ENCODE measurements at places on chromosomes 7 and 10. TPM values are rescaled to one million over a fixed set of nuclear protein-coding genes. Genes with fewer than 3 reads are reported as not detected.

HABP2 gene
- polyA plus RNA-seq = not detected

REEP3 gene
- 13.8 TPM for polyA plus RNA-seq

MUC3A gene
- polyA plus RNA-seq = not detected

TFPI2 gene
- not detected for polyA plus RNA-seq

RET gene
- not detected for polyA plus RNA-seq

MBL2 gene
- polyA plus RNA-seq = not detected

LIPN gene
- 0.48 TPM for polyA plus RNA-seq

CYP2C8 gene
- not detected for polyA plus RNA-seq

NODAL gene
- polyA plus RNA-seq = 0.09 TPM

ETV1 gene
- polyA plus RNA-seq = 0.81 TPM

WNT8B gene
- not detected for polyA plus RNA-seq

TBC1D12 gene
- not detected for polyA plus RNA-seq

PRSS2 gene
- polyA plus RNA-seq = 2.7 TPM

PAPOLB gene
- not detected for polyA plus RNA-seq

HOXA1 gene
- polyA plus RNA-seq = 0.49 TPM

DGKI gene
- not detected for polyA plus RNA-seq

MGMT gene
- polyA plus RNA-seq = 35.2 TPM

GIMAP4 gene
- polyA plus RNA-seq = 421 TPM

ACSL5 gene
- polyA plus RNA-seq = 77.4 TPM

GLI3 gene
- polyA plus RNA-seq = not detected

FKBP6 gene
- not detected for polyA plus RNA-seq

FBXL13 gene
- polyA plus RNA-seq = not detected

PNLIP gene
- polyA plus RNA-seq = not detected

CLRN3 gene
- not detected for polyA plus RNA-seq

TMEM196 gene
- not detected for polyA plus RNA-seq

NEUROG3 gene
- not detected for polyA plus RNA-seq

CPN1 gene
- not detected for polyA plus RNA-seq

SMO gene
- polyA plus RNA-seq = not detected

FGFBP3 gene
- polyA plus RNA-seq = 1.3 TPM

OR2AE1 gene
- not detected for polyA plus RNA-seq

SH2D4B gene
- not detected for polyA plus RNA-seq

SPDYE2B gene
- polyA plus RNA-seq = not detected

C7orf33 gene
- not detected for polyA plus RNA-seq
